Iris pigment epithelial cell (primary cell): ENCODE measurements at places on chromosomes 1 and 21.

DNA sequence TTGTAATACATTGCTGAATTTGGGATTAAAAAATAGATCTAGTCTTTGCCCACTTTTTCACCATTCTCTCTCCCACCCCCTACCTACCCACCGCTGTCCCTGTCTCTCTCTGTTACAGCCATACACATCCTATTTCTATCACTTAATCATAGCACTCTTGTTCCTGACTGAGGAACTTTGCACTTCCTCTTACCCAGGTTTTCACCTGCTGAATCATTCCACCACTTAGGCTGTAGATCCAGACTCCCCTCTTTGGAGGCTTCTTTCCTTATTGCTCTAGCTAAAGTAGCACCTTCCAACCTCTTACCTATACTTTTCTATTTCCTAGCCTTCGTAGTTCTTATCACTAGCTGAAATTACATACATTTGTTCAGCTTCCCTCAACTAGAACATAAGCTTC lies 59.6 kb downstream of the ATP6V1G3 start:
- no peak for DNase-seq

- DNase-seq, result no peak
These were observed 16.0 kb downstream of the KRTAP19-8 start for GRCh38 chr21:31022306-31022705.

- DNase-seq, result no peak
These were observed 125.3 kb upstream of the CACYBP start for GRCh38 chr1:174874331-174875053.

GRCh38 chr1:174877208-174877673 lies 122.5 kb upstream of the CACYBP start:
- DNase-seq, result no peak

GRCh38 chr1:236685917-236686814 lies at the start of gene ACTN2:
ACTN2 (plus strand) TSS chr1:236686499; CDS start chr1:236686674, 175 bp downstream.
- DNase-seq, result peak; percentile 10

DNA sequence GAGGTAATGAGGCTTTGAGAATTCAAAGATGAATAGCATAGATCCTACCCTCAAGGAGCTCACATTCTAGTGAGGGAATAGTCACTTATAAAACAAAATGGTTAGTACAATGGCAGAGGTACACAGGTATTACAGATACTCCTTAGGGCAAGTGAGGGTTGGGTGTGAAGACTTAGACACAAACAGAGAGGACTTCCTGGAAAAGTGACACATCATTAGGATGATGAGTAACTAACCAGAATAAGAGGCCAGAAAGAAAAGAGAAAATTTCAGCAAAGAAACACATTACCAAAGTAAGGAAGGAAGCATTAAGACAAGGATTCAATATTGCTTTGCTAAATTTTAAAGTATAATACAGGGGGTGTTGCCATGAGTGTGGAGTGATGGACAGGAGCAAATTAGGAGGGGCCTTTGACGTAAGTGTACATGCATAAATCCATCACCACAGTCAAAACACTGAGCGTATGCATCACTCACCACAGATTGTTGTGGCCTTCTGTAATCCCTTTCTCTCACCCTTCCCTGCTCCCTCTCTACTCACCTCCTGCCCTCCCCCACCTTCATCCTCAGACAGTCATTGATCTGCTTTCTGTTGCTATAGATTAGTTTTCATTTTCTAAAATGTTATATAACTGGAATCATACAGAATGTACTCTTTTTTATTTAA lies 7.9 kb downstream of the CD53 start:
- DNase-seq, result no peak

DNA sequence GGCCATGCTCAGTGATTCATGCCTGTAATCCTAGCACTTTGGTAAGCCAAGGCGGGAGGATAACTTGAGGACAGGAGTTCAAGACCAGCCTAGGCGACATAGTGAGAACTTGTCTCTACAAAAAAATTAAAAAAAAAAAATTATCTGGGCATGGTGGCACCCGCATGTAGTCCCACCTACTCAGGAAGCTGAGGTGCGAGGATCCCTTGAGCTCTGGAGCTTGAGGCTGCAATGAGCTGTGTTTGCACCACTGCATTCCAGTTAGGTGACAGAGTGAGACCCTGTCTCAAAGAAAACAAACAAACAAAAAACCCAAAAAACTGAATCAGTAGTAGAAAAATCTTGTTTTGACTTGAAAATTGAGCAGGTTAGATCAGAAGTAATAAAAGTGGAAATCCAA lies 67.1 kb upstream of the IPO9 start:
- no peak for DNase-seq

DNA sequence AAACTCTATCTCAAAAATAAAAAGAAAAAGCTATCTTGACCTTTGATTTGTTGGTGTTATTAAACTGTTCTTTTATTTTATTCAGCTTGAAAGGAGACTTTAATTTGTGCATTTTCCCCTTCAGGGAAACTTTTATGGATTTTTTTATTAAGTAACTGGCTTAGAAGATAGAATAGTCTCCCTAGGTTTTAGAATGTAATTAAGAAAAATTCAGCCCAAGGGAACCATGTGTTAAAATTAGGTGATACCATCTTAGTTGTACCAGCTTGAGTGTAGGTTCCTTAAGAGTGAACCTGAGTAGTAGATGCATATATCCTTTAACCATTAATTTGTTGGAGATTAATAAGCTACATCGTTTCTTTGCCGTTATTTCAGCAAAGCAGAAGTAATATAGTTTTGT lies 11.4 kb downstream of the MAST2 start:
- DNase-seq, result no peak

GRCh38 chr1:200213921-200214320 lies 186.4 kb downstream of the NR5A2 start:
- DNase-seq, result no peak

- DNase-seq, result no peak
These were observed 443.9 kb downstream of the KIF26B start for GRCh38 chr1:245598524-245599305.

DNA sequence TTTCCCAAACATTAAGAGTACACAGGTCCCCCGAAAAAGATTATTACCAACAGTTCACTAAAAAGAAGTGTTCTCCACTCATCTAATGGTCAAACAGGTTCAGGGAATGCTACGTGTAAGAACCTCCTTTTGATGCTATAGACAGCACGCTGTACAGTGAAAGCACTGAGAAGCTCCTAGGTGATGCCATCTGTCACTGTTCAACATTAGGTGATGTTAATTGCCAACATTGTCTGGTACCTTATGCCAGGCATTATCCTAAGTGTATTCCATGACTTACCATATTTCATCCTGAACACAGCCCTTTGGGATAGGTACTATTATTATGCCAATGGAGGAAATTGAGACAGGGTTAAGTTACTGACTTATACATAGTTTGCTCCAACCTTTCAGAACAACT lies 82.1 kb downstream of the DAB1 start:
- no peak for DNase-seq

DNA sequence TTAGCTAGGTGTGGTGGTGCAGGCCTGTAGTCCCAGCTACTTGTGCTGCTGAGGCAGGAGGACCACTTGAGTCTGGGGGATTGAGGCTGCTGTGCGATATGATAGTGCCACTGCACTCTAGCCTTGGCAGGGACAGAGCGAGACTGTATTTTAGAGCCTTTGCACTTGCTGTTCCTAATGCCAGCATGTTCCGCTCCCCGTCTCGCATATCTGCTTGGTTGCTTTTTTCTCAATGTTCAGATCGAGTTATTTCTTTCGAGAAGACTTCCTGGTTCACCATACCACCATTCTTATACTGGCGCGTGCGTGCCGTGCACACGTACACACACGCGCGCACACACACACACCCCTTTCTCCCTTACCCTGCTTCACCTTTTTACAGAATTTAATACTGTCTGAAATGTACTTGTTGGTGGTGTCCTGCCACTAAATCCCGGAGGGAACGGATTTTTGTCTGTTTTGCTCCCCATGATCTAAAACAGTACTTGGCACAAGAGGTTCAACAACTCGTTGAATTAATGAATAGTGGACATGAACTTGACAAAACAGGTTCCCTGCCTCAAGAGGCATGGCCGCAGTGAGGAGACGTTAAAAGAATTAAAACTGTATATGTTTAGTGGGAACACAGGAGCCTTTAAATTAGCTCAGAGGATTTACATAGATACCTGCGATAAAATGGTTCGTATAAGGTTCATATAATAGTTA lies 1.1 kb upstream of the RPRD2 start:
- no peak for DNase-seq

DNA sequence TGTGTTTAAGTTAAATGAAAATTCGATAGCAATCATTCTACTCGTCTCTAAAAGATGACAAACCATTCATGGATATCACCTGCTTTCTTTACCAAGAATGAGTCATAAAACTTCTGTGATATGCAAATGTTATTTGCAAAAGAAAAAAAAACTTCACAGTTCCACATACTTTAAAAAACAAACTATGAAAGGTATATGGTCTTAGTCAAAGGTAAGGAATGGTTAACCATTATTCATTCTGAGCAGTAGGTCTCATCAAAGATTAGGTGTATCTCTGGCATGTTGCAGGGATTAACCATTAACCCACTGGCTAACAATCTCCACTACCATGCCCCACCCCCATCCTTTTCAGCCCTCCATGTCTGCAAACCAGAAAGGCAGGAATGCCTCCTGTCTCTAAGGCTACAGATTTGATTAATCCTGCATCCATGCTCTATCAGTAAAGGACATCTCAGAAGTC lies 44.4 kb downstream of the PTPN14 start:
- no peak for DNase-seq

- no peak for DNase-seq
These were observed 18.1 kb downstream of the USP24 start for GRCh38 chr1:55197099-55197498.

DNA sequence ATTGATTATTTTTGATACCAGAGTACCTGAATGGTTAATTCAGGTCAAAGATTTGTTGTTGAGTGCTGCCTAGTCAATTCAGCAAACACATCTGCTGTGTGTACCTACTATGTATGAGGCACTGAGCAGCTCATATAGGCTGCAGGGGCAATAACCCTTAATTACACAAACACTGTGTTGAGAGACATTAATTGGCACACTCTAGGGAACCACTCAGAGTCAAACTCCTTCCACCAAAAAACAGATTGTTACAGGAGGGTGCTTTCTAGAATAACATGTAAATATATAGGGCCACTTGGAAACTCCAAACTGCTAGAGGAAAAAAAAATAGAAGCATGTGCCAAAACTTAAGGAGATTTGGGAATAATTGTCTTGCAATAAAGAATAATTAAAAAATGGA lies 31.3 kb downstream of the UBE2U start:
- no peak for DNase-seq

- no peak for DNase-seq
These were observed 33.4 kb downstream of the DIPK1A start for GRCh38 chr1:92927870-92928269.

GRCh38 chr1:88230126-88230525 lies 453.9 kb upstream of the PKN2 start:
- no peak for DNase-seq

GRCh38 chr1:44740179-44740617 lies 561 bp downstream of the KIF2C start:
- no peak for DNase-seq

DNA sequence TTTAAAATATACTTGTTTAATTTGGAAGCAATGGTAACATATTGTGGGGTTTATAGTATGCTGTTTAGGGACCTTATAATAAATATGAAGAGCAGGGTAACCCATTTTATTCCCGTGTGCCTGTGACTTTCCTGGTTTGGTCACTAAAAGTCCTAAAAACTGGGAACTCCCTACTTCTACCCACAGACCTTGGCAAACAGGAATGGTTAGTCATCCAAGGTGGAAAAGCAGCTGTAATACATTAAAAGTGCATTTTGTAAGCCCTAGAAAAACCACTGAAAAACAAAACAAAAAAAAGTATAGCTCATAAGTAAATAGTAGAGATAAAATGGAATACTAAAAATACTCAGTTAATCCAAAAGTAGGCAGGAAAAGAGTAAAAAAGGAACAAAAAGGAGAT lies 538.9 kb downstream of the LMO4 start:
- peak; percentile 6 for DNase-seq

DNA sequence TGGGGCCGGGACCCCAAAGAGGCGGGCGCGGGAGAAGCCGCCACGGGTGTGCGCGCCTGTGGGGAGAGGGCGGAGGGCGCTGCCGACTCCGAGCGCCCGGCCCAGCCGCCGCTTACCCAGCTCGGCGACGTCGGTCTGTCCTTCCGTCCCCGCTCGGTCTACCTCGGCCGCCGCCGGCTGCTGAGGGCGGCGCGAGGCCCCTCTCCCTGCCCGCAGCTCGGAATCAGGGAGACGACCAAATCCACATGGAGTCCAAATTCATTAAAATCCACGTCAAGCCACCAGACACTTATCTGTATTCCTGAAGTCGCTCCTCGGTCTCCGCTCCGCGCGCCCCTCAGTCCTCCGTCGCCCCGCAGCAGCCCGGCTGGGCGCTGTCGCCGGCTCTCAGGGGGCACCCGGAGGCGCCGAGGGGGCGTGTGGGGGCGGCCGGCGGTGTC lies 637 bp downstream of the PLXNA2 start:
- DNase-seq, result no peak

DNA sequence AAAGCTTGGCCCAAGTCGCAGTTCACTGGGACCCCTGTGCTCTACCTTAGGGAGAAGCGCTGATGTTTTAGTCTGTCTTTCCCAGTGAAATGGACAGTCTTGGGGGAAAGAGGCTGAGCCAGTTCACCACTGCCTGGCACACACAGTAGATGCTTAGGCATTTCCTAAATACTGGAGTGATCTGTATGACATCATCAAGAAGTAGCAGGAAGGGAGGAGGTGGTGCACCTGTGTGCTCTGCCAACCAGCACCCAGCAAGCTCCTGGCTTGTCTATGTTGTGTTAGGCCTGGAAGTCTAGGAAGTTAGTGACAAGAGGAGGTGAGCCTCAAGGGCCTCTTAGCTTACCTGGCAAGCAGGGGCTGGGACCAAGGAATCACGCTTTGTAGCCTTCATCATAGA lies 158.2 kb upstream of the NFIA start:
- no peak for DNase-seq

DNA sequence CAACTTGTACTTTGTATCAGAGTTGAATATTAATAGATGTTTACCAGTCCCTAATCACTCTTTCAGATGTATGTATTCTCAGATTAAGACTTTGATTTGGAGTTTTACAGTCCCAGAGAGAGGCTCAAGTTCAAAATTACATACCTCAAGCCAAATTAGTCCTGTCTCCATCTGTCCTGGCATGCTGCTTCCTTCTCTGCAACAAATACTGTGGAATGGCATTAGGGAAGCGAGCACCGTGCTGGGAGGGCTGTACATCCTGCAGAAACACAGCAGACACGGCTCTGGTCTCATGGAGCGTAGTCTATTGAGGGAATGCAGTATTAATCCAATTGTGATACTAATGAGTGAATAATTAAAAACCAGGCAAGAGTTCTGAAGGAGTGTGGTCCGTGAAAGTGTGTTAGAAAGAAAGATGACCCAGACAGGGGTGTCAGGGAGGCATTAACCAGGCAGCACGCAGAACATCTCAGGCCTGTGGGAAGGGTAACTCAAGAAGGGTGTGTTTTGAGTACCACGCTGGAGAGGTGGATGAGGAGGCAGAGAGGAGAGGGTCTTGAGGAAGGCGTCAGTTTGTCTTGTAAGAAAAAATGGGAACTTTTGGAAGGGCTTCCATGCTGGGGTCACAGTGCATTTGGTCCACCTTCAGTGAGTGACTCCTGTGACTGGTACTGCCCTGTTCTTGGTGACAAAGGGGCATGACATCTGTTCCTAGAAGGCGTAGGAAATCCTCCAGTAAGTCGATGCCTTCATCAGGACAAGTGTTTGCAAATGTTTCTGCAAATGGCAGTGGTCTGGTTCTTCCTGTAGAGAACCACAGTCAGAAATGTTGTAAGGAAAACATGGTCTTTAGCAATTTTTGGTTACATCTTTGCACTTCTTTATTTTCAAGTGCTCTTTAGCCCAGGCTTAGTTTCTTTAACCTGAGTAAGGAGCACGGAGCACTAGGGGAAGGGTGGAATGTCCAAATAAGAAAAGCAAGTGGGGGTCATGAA lies 1.6 kb downstream of the RAB4A start:
- no peak for DNase-seq
